BJ (cell line): ENCODE measurements at places on chromosomes 7 and 10.

DNA sequence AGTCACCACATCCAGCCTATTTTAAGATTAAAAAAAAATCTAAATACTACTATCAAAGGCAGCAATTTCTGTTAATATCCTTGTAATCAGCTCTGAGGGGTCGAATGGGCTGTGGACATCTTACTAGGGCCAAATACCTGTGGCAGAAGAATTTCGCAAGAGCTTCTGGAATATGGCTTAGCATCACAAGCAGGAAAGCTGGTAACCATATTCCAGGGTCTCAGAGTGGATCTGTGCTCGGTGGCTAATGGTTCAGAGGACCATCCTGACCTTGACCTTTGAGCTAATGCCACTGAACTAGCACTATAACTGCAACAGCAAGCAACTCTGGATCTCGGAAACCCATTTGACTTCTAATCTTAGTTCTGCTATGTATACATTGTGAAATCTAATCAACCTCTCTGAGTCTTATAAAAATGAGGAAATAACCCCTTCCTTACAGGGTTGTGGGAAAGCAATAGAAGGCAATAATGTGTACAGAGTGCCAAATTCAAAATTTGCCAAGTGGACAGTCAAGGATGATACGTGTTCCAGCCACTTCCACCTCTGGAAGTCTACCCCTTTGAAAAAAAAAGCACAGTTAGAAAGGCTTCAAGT is 65.5 kb downstream of the CYP26A1 start:
- DNase-seq, result no peak

DNA sequence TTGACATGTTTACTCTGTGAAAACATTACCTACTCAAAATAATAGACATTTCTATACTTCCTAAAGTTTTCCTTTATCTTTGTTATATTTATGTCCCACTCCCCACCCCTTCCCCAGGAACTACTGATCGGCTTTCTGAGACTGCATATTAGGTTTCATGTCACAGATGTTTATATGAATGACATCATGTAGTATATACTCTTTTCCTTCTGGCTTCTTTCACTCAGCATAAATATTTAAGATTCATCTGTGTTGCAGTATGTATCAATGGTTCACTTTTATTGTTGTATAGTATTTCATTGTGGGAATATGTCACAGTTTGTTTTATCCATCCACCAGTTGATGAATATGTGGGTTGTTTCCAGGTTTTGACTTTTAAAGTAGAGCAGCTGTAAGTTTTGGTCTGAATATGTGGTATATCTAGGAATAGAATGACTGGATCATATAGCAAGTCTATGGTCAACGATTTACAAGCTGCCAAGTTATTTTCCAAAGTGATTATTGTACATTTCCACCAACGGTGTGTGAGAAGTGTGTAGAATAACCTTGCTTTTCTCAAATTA is 73.8 kb upstream of the CAV2 start:
- DNase-seq, result no peak

DNA sequence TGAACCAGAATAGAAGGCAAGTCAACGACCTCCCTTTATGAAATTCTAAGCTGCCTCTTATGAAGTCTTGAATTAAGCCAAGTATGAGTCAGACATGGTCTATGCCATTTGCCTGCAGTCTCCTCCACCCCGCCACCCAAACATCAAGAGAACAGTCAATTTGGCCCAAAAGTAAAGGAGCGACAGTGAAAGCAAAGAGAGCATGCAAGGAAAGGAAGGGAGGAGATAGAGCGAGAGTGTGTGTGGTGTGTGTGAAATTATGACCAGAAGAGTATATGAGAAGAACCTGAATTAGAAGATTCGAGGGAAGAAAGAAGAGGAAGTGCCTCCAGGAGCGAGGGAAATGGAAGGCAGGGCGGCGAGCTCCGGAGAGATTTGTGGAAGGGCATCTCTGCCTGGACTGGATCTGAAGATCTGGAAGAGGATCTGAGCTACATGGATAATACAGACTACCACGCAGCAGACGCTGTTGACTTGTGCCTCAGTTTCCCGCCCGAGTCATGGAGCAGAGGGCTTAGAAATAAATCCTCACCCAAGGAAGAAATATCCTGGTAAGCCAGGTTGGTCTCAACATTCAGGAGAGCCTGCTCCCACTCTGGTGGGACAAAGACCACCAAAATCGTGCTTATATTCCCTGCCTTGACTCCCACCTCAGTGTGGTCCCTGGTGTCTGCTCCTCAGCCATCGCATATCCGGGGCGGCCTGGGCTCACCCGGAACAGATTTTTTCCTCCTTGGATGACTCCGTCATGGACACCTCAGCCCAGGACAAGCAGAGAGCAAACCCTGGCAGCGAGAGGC is 459 bp downstream of the ZDHHC6 start:
- DNase-seq, result no peak

GRCh38 chr10:110481919-110482318 is 15.8 kb upstream of the DUSP5 start:
- no peak for DNase-seq

DNA sequence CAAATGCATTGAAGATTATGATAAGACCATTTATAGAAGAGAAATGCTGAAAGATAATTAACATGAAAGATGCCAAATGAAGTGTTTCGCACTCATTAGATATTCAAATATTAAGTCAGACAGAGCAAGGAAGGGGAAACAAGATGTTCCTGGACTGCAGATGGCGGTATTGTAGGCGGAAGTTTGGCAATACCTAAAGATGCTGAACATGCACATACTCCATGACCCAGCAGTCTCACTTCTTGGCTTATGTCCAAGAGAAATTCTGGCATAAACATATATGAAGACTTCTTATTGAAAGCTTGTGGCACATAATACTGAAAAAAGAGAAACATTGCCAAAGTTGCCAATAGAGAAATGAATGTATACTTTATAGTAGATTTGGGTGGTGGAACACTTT is 325.4 kb upstream of the SEMA3C start:
- no peak for DNase-seq

DNA sequence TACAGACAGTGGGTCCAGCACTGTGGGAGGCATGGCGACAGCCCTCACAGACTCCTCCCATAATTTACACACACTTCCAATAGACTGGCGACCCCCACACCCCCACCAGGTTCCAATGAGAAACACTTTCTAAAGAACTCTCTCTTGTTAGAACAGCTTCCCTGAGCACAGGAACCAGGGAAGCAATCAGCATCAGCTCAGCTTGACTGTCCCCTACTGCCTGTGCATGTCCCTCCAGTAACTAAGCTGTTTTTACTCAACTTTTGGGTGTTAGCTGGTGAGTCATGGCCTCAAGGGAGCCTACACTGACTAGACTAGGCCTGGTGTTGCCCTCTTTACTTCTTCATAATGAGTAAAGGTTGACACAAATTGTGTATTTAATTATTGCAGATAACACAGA is 32.6 kb upstream of the HERPUD2 start:
- no peak for DNase-seq

GRCh38 chr10:62619413-62619738 is 185.1 kb upstream of the ADO start:
- DNase-seq, result no peak
